Stimulated activated CD8-positive, alpha-beta memory T cell treated with anti-CD3 and anti-CD28 coated beads, Interleukin-7, amount 100 ng/mL, for 1 hour (primary cell): ENCODE measurements at places on chromosomes 3 and 15.

DNA sequence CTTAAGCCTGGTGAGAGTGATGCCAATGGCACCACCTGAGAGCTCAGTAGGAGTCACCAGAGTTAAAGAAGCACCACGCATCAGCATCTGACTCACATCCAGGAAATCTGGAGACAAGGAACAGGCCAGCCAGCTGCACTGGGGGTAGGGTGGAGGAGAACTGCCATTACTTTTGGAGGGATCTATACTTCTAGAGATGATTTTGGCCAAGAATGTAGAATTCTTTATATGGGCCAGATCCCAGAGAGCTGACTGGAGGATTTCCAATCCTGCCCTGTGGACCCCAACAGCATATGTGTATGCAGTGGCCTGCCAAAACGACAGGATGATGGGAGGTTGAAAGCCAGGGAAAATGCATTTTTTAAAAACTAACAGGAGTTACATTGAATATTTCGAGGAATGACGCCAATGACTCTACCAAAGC lies 29.8 kb downstream of the CCR3 start:
- DNase-seq: no peak

GRCh38 chr15:29681946-29682345 lies 140.3 kb downstream of the TJP1 start:
- DNase-seq: no peak

DNA sequence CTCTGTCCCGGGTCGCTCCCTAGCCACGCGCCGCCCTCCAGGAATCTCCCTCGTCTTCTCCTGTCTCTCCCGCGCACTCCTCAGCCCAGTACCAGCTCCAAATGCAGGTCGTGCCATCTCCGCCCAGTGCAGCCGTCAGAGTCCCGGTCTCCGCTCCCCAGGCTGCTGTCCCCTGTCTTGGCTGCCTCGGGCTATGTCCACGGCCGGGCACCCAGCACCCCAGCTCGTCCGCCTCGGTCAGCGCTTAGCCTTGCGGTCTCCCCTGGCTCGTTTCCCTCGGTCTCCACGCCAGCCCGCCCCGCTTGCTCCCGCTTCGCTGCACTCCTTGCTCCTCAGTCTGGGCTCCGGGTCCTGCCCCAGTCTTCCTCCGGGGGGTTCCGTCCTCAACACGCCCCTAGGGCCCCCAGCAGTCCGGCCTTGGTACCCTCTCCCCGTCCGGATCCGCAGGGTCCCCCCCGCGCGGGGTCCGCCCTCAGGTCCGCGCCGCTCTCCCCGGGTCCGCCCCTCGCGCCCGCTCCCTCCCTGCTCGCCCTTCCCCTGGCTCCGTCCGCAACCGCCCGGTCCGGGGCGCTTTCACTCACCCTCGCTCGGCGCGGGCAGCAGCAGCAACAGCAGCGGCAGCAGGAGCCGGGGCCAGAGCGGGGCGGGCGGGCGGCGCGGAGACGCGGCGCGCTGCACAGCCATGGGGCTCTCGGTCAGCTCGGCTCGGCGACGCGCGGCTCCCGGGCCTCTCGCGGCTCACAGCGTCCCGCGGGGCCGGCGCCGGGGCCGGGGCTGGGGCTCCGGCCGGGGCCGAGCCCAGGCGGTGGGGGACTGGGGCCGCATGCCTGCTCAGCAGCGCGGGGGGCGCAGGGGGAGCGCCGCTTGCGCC lies 462 bp downstream of the IGDCC3 start:
- no peak for DNase-seq

DNA sequence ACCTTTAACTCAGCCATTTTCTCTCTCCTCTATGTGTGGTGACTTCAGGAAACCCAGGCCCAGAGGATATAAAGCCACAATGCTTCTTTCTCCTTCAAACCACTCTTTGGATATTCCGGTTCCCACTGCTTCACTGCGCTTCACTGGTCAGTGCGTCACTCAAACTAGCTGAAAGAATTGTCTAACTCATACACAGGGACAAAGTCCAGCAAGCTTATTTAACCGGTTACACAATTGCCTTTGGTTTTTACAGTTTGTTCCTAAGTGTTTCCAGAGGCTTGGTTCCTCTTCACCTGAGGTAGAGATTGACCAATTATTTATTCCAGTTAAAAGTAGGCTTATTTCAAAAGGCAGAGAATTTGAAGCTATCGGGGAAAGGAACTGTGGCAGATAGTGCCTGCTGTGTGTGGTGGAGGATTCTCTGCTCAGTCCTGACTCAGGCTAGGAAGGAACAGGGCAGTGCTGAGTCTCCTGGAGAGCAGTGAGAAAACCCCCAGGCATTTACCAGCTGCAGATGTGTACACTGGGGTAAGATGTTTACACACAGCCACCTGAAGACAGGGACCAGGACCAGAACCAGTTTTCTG lies at the start of gene HGD:
HGD (minus strand) TSS at position 145 of the 587 bp plus-strand sequence; CDS start at position 17, 128 bp downstream.
- DNase-seq: no peak

DNA sequence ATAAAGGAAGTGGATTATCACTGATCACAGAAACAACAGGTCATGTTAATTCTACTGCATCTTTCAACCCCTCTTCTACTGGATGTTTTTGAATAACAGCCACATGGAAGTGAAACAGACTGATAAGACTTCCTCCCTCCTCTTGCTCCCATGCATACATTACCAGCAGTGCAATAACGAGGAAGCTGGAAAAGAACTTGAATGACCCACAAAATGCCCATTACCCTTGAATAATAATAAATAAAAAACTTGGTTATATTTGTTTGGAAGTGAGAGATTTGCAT lies 51.6 kb downstream of the RARB start:
- no peak for DNase-seq

DNA sequence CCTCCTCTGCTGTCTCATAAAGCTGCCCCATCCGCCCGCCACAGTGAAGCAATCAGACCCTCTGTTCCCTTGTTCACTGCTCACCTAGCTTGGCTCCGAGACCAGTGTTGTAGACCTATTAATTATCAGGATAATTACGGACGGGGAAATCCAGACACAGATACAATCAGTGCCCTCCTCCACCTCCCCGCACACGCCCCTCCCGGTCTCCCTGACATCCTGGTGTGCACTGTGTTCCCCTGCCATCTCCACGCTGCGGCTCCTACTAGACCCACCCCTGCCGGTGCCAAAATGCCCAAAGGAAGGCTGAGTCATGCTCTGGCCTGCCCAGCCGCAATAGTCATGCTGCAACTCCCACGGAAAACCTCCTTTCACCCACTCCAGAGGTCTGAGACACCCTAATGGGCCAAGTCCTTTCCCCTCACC lies 277.3 kb upstream of the TLE3 start:
- no peak for DNase-seq

GRCh38 chr3:181317508-181317907 lies 328.0 kb upstream of the DNAJC19 start:
- DNase-seq: no peak

GRCh38 chr3:60781935-60782334 lies 469.3 kb downstream of the FHIT start:
- DNase-seq: no peak

DNA sequence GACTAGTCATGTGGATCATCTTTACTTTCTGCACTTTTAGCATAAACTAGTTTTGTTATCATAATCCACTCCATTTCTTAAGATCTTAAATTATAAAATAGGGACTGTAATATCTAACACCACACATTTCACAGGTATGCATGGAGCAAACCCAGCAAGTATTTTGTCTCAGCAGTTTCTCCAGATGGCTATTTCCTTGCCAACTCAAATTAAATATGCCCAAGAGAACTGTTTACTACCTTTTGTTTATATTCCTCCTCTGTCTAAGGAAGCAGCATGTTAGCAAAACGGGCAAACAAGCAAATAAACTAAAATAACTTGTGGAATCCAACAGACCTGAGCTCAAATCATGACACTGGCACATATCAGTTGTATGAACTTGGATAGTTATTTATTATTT lies 379.8 kb downstream of the LSAMP start:
- no peak for DNase-seq

DNA sequence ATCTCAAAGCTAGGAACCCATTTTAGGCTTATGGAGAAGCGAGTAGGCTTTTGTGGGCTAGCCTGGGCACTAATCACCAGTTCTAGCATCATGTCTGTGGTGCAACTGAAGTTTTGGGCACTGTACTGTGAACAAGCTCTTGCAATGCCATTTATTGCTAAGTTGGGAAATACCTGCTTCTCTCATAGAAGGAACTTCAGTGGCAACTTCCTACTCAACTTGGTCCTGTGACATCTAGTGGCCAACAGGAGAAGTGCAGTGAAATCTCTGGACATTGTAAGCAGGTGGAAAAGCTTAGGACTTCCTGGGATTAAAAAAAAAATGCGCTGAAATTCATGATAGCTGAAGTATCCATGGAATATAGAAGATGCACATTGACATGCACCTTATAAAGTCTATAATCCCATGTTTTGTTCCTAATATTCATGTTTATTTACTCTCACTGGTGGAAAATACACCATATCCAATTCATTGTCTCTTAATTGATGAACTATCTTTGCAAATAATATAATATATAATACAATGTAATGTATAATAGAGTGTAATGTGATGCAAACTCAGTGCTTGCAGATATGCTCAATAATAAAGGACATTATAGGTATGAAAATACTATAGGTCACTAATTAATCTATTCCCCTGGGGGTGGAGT lies 6.5 kb upstream of the ALDH1A3 start:
- DNase-seq: no peak

DNA sequence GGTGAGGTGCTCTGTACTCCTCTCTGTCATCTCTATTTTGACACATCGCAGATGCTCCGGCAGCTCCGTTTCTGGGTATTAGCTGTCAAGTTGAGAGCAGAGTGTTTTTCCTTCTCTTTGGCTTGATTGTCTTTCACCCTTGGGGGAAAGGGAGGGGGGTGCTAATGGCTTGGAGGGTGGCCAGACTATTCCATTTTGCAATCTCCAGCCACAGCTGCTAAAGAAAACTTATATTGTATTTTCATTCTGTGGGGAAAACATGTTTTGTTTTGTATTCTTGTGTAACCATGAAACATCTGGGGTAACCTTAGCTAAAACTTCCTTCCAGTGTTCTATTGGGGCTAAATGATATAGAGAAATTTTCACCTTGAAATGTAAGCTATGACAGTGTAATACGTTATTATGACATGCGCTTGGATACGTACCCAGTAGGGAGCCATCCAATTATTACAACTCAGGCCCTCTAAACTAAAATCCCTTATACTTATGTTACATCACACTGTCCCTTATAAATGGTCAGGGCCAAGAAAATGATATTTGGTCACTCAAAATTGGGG lies 14.0 kb upstream of the LARP6 start:
- no peak for DNase-seq

GRCh38 chr3:135576751-135577150 lies 388.8 kb upstream of the PPP2R3A start:
- no peak for DNase-seq

DNA sequence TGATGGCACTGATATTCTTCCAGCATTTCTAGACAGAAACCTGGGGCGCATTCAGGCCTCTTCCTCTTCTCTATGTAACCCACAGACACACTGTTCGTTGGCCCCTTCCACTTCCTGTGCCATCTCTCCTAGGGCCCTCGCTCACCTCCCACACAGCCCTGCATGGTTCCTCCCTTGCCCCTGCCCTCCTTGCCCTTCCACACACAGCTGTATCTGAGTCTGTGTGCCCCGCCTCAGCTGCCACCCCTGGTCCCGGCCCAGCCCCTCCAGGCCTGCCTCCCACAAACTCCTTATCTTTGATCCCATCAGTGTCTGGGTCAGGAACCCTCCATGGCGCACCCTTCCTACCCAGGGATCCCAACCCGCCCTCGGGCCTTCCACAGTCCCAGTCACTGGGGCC lies 37.9 kb downstream of the RAB6B start:
- DNase-seq: no peak

DNA sequence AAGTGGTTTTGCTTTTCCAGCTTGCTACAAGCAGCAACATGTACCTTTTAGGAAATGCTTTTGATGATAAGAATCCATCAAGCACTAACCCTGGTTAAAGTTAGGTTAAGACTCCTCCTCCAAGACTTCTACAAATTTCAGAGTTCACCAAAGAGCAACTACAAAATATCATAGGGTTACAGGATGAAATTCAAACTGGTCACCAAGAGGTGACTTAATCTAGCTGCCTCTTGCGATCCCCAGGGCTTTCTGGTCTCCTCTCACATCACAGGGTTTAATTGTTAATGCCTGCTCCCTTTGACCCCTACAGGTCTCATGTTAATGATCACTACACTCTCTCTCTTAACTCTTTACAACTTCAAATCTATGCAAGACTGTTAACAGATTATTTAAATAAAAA lies 66.5 kb downstream of the DPH6 start:
- DNase-seq: no peak
